ENCODE measurements at places on chromosomes 11 and 22.
A peak's percentile ranks its signal among the peaks of the same experiment; 100 is the strongest.

DNA sequence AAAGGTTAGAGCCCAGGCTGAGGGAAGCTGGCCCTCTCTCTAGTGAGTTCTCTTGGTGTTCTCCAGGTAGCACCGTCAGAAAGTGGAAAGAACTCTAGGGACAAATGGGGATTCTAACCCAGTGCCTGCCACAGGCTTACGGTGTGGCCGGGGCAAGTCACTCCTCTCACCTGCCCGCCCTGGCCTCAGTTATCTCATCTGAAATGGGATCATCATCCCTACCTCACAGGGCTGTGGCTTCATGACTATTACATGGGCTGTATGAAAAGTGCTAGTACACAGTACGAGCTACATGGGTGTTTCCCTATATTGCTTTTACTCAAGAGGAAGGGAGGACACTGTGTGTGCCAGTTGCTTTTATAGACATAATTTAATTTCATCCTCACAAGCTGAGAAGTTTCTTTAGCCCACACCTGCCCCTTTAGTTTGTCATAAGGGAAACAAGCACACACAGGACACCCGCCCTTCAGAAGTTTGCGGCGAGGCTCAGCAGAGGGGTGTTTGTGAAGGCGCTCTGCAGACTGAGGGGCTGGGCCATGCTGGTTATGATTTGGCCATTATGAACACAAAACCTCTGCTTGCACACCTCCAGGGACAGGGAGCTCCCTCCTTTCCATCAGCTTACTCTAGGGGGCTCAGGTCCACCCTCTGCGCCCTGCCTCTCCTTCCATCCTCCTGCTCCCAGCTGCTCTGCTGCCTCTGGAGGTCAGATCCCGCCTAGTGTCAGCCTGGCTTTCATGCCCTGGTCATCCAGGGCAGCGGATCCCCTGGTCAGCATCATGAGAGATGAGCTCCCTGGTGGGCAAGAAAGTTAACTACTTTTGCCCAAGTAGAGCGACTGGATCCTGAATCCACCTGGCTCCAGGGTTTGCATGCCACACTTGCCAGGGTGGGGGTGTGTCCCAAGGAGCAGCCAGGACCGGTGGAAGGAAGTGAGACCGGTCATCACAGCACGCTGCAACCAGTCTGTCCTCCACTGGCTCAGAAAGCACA lies 1.2 kb downstream of the KLHL35 start:
- no peak for DNase-seq

DNA sequence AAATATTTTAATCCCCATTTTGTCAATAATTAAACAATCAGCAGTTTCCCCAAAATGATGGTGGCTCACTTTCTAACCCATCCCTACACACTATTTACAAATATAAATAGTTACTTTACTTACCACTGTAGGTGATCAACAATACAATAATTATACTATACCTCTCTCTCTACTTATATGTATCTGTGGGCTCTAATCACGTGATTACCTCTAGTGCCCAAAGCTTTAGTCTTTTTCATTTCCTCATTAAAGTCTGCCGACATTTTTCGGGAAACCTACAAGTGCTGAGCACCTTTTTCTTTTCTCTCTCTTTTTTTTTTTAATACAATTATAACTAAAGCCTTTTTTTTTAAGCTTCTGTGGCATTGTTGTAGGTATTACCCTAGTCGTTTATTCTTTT lies 23.9 kb downstream of the DLG2 start:
- DNase-seq = no peak

DNA sequence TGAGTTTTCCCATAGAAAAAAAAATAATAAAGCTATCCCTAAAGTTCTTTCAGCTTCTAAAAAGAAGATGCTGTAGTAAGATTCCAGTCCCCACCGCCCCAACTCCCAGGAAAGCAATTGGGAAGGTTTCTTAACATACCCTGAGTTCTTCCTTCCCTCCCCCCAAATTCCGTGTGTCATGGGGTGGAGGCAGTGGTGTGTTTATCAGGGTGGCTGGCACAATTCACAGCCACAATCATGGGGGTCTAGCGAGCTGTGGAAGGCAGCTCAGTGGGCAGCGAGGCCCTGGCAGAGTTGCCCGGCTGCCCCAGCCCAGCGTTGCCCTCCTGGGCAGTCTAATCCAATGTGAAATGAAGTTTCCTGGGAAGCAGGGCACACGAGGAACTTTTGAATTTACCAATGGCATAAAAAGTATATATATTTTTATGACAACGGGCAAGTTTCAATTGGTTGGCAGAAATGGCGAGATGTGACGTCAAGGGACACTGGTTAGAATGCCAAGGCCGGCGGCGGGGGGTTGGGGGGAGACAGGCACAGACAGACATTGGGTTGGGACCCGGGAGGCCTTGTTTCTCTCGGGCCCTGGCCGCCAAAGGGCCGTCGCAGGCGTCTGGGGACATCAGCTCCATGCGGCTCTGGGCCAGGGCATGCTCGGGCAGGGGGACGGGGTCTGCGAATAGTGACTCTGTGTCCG lies 80.7 kb upstream of the PPARA start:
- DNase-seq = peak; percentile 93

DNA sequence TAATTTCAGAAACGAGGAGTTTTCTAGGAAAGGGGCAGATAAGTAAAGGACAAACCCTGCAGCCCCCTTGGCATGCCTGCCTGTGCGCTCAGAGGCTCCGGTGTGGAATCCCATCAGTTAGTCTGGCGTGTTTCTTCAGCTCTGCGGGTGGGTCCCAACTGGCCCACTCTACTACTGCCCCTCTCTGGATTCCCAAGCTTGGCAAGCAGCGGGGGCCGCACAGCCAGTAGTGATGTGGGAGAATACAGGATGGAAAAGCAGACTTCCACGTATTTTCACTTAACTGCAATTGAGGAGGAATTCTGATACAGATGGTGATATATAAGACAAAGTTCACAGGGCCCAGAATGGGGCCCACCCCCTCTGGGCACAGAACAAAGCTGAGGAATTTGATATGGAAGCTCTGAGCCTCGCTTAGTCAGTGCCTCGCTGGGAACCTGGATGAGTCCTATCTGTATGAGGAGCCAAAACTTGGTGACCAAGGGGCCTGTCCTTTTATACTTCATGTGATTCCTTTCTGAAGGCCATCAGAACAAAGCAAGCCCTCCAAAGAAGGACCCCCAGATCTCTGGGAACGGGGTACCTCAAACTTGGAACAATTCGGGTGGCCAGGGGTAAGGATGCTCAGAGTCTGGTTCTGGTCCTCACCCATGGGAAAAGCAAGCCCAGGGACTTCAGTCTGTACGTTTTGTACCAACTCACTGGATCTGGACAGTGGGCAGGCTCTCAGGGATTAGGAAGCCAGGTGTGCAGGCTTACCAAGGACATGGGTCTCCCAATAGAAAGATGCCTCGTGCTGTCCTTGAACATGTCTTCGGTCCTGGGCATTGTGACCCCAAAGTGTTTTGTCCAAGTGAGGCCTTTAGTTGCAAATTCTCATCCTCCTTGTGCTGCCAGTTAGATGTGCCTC lies 26.0 kb downstream of the RELT start:
- no peak for DNase-seq

GRCh38 chr11:84249344-84250135 lies 963.4 kb upstream of the CCDC90B start:
- no peak for DNase-seq

DNA sequence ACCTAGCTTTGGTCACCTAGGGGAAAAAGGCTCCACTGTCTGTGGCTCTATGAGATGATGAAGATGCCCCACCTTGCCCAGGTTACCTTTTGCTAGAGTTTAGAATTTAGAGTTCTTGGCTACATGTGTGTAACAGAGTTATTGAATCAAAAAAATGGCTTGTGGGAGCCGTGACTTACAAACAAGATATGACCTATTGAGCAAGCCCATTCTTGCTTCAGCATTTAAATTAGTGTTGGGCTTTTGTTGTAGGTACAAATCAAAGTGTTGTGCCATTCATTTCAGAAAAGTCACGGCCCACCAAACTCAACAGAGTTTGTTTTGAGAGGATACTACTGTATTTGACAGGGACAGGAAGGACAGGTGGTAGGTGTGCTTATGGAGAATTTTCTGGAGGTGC lies 768.8 kb downstream of the NTM start:
- DNase-seq = no peak

- no peak for DNase-seq
Measured at GRCh38 chr11:101442936-101443521, 140.8 kb downstream of the TRPC6 start.

DNA sequence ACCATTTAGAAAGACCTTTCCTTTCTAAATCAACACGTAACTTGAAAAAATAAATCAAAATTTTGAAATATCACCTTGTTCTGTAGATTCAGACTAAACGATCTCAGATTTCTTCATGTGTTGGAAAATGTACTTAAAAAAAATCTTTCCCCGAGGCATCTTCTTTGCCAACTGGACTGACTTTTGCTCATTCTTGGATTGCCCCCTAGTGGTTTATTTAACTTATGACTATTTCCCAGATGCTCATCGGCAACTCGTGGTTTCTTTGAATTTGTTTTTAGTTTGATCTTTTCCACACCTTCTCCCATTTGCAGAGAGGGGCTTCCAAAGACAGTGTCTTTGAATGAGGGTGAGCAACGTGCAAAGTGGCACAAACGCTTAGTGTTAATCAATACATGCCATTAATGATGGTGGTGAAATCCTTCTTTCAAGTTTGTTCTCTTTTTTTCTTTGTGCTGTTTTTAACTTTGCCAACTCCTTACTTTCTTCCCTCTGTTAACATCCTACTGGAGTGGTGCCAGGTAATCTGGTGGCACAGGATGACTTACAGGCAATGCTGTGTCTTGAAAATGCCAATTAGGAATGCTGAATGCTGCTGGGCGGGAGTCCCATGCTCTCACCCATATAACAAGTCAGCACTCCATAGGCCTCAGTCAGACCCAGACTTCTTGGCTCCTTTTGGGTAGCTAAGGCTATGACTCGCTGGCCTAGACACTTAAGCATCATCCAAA lies 18.3 kb downstream of the PRSS23 start:
- DNase-seq = no peak

DNA sequence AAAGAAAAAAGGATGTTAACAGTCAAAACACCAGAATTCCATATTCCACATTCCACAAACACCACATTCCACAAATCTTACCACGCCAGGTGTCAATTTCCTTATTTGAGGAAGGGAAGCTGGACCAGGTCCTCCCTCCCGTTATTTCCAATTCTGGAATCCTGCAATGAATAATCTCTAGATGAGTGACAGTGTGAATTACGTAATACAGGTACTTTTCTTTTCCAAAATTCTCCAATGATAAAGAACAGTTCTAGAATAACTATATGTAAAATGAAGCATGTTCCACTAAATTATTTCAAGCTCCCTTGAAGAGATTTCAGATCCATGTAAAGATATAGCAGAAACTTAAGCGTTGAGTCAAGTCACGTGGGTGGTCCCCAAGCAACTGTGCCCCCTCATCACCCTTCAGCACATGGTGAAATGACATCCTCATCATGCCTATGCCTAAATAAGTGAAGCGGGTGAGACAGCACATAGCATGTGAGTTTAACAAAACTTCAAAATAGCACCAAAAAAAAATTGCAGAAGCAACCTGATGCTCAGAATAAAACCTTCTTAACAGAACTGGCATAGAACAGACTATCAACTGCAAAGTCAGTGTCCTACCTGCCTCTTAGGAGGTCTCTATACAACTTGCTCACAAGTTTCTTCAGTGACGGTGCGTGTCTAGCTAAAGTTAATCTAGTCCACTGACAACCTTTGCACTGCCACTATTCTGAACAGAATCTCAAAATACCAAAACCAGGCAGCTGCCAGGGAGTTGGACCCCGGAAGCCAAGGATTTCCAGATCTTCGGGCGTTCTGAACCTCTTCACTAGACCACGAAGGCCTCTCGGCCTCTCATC lies 876 bp downstream of the NFRKB start:
- peak; percentile 4 for DNase-seq

GRCh38 chr22:48803171-48803947 lies 1024.3 kb downstream of the BRD1 start:
- no peak for DNase-seq

- DNase-seq = no peak
Measured at GRCh38 chr11:87754685-87755084, 420.6 kb downstream of the RAB38 start.

GRCh38 chr11:46259971-46260560 lies 17.4 kb upstream of the CREB3L1 start:
- no peak for DNase-seq

GRCh38 chr11:115496892-115497291 lies 7.3 kb downstream of the CADM1 start:
- DNase-seq = no peak

- no peak for DNase-seq
Measured at GRCh38 chr11:11016943-11017342, 159.1 kb upstream of the ZBED5 start.

GRCh38 chr11:107857550-107858216 lies 904 bp downstream of the SLC35F2 start:
- DNase-seq = no peak
